Muscle of arm (tissue), 14 donors: ENCODE measurements at places on chromosomes 2 and 18.

DNA sequence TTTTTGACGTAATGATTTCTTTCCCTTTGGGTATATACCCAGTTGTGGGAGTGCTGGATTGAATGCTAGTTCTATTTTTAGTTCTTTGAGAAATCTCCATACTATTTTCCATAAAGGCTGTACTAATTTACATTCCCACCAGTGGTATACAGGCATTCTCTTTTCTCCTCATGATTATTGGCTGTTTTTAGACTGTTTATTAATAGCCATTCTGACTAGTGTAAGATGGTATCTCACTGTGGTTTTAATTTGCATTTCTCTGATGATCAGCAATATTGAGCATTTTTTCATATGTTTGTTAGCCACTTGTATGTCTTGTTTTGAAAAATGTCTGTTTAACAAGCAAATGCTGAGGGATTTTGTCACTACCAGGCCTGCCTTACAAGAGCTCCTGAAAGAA is 9.2 kb upstream of the CD28 start:
- no peak for DNase-seq

GRCh38 chr2:241190291-241190981 is 2.0 kb downstream of the ANO7 start:
- no peak for DNase-seq

- DNase-seq: no peak
Observed at GRCh38 chr2:210965472-210965871, 409.1 kb downstream of the CPS1 start.

- no peak for DNase-seq
Observed at GRCh38 chr2:19990416-19990728, 467 bp upstream of the WDR35 start.

GRCh38 chr2:72915907-72916742 is 1.2 kb upstream of the EMX1 start:
- DNase-seq: peak; percentile 28

DNA sequence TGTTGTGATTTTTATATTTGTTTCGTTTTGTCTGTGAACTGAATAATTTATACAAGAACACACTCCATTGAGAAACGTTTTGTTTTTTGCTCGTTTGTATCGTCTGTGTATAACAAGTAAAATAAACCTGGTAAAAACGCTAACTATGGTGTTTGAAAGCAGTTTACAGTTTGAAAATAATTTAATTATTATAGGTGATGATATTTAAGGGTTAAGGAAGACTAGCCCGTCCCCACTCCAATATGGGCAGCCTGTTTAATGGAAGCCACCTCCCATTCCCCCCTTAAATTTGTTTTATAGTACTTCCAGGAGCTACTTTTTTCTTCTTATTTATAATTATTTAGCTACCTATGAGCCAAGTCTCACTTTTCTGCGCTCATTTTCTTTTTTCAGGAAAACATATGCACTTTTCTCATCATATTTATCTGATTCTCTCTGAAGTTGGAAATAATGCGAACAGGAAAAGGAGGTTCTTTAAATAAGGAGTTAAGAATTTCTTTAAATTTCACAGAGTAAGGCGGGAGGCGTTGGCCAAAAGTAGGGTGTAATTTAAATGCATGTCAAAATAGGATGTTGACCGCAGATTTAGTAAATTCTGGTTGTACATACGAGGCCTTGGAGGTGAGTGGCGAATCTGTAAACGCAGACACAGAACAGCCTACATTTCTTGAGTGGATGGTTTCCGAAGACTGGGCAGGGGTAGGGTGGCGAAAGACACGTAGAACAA is 9.8 kb downstream of the TBR1 start:
- no peak for DNase-seq

GRCh38 chr2:54139210-54139609 is 23.8 kb downstream of the ACYP2 start:
- no peak for DNase-seq

DNA sequence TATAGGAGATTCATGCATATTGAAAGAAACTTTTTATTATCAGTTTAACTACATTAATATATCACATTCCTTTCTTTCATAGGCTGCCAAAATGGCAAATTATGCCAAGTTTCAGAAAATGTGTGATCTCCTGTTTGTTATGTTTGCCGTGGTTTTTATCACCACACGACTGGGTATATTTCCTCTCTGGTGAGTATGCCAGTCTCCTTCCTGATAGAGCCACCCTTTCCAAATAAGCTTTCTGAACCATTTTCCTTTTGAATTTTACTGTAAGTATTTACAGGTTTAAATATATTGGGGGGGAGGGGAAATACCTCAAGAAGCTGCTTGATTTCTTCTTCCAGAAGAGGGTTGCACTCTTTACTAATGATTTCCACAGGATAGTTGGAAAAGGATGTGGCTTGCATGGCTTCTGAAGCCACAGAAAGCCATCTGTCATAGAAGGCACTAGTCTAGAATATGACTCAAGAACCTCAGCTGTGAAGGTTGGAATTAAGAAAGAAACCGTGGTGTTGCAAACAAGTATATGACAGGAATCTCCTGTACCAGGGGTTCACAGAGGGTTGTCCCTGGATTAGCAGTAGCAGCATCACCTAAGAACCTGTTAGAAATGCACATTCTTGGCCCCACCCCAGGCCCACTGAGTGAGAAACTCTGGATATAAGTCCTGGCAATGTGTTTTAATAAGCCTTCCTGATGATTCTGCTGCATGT is 84.5 kb upstream of the NOSTRIN start:
- DNase-seq: no peak

- peak; percentile 23 for DNase-seq
Observed at GRCh38 chr2:103789381-103790095, 1027.7 kb downstream of the TMEM182 start.
